ENCODE measurements at places on chromosomes 12 and 14.

- DNase-seq, result no peak
Observed at GRCh38 chr14:52446355-52446754, 106.0 kb downstream of the TXNDC16 start.

DNA sequence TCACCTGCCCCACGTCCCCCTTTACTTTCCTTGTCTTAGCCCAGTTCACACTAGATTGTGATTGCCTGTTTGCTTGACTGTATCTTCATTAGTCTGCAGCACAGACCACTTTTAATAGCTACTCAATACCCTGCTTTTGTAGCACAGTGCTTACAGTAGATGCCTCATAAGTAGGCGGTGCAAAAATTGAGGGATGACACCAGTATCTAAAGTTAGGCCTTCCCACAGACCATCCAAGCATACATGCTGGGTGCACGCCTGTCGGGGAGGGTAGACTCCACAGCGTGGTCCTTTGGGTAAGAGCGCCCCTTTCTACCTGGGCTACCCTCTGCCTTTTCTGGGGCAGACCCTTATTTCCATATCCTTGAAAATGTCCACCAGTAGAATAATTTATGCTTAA, 140.8 kb downstream of the GCH1 start:
- no peak for DNase-seq

GRCh38 chr12:51090705-51091229, 7.4 kb upstream of the CSRNP2 start:
- DNase-seq, result no peak

- DNase-seq, result peak; percentile 16
Observed at GRCh38 chr12:82817368-82817767, 130.7 kb downstream of the TMTC2 start.

DNA sequence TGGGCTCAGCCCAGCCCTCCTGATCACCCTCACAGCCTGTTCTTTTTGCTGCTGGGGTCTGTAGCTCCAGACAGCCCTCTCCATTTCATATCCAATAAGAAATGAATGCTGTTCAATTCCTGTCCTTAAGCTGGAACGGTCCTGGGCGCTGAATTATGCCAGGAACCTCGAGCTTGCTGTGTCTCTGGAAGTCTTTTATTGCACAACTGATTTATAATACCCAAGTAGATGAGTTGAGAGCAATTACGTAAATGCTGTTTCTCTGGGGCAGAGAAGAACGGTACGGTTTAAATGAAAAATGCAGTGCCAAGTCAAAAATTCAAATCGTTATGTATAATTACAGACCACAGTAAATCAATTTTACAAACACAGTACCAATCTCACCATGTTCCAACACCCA, 161.0 kb downstream of the SAMD4A start:
- DNase-seq, result no peak

DNA sequence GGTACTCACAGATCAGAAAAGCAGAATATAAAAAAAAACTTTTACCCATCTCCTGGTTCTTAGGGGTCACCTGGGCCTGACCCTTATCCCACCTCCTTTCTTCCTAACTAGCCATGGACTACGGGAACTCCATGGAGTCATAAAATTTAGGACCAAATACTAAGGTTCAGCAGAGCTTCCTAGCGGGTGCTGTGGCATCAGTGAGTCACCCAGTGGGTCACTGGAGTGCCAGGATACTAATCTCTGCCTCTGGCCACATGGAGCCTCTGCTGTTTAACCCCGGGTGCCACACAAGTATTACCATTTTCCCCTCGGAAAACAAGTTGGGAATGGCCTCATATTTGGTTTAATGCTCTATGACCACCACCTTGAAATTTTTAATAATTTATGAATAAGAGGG, 6.9 kb downstream of the ZBTB39 start:
- DNase-seq, result no peak

- no peak for DNase-seq
Observed at GRCh38 chr14:91149462-91149861, 35.6 kb downstream of the DGLUCY start.

DNA sequence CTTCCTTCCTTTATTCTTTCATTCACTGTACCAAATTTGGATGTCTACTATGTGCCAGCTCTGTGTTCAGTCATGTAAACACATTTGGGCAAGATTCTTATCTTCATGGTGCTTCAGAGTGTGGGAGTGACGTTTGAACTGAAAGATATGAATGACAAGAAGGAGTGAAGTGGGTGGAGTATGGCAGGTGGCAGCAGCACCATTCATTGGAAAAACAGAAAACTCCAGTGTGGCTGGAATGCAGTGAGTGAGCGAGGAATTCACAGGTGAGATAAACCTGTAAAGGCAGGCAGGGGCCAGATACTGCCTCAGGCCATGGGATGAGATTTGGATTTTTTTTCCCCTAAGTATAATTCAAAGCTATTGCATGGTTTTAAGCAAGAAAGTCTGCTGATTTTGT, 140.7 kb upstream of the CCDC198 start:
- DNase-seq, result no peak

DNA sequence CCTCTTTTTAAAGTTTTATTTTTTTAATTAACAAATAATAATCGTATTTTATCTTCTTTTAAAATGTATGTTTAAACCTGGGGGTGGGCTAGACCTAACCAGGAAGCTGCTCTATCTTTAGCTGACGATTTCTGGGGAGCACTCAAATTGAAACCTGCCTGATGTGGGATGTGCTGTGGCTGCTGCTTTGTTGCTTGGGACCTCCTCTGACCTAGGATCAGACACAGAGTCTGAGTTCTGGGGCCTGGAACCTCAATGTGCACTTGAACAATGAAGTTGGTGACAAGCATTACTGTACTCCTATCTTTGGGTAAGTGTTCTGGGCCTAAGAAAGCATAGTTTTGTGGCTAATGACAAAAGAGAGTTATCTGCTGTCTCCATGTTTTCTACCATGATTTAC, 386.7 kb downstream of the DAD1 start:
- no peak for DNase-seq

DNA sequence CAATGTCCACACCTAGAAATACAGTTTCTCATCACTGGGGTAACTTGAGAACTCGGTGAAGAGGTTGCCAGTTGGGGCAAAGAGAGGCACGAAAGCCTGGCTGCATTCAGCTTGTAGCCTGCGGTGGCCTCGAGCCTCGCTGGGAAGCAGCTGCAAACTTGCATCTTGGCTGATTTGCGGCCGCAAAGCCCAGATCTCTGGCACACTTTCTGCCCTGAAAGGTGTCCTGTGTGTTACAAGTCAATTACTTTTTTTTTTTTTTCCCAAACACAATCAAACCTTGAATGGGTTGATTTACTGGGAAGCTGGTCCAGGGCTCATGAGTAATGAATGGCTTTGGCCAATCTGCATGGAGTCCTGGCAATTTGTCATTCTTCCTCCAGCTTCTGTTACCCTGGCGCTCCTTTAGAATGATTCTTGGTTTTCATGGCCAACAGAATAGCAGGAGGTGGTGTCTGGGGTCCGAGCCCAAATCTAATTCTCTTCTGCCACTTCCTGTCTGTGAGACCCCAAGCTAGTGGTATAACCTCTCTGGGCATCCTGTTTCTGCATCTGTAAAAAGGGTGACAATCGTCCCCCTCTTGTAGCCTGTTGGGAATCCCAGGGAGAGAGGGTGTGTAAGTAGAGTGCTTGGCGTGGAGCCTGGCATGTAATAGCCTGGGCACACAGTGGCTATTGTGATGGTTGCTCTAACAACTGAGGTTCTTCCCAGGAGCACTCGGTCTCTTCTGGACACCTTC, 6.7 kb downstream of the BCL7A start:
- DNase-seq, result no peak

- DNase-seq, result no peak
Observed at GRCh38 chr14:50432131-50432530, 35.5 kb upstream of the CDKL1 start.

GRCh38 chr14:104968541-104969401, 9.4 kb downstream of the AHNAK2 start:
- DNase-seq, result no peak

- DNase-seq, result no peak
Observed at GRCh38 chr12:96237465-96238077, 43.4 kb downstream of the ELK3 start.

DNA sequence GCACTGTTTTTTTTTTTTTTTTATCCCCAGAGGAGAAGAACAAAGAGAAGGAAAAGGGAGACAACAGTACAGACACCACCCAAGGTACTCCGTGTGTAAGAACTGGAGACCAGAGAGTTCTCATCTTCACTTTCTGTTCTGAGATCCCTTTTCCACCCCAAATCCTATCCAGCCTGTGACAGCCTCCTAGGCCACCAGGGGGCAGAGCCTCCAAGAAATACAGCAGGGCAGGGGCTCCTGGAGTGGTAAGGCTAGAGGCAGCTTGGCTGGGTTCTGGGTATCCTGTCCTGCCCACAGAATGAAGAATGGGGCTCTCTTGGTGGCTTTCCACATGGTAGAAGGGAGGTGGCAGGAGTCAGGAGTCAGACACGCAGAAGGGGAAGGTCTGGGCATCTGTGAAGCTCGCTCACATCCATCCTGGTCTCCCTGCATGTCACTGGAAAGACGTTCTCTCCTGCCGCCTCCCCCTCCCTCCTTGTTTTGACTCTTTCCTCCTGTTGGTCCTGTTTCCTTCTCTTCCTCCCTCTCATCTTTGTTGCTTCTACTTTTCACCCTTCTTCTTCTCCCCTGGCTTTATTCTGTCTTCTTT, 12.0 kb downstream of the CLSTN3 start:
- peak; percentile 25 for DNase-seq

DNA sequence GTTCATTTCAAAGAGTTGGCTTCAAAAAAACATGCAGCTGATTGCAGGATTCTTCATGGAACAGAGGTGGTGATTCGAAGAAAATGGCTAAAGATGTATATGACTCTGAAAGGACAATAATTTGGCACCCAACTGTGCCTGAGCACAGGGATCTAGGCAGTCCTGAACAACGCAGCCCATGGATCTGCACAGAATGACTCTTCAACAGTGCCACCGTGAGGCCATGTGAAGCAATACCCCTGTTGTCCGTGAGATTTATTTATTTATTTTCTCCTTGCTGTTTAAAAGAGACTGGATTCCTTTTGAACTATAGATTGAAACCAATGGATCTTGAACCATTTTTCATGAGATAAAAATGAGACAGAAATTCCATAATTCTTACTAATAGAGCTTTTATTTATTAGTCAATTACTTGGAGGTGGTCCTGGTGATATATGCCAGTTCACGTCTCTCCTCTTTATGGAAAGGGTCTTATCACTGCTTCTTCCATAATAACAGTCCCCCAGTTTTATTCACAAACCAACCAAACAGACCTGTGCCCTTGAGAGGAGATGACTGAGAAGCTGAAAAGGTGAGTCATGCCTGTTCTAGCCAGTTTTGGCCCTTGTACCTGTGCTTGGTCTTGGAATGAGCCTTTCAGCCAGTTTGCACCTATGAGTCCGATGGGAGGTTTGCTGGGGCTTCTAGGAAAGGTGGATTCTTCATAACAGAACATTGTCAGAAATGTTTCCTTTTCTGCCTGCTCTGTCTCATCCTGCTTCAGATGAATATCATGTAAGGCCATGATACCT, 1598.3 kb downstream of the AACS start:
- no peak for DNase-seq

Measured in NCI-H1694 treated with DMSO at 0.1 percent for 48 hours (cell line).